ENCODE measurements at places on chromosomes 5 and 9.

DNA sequence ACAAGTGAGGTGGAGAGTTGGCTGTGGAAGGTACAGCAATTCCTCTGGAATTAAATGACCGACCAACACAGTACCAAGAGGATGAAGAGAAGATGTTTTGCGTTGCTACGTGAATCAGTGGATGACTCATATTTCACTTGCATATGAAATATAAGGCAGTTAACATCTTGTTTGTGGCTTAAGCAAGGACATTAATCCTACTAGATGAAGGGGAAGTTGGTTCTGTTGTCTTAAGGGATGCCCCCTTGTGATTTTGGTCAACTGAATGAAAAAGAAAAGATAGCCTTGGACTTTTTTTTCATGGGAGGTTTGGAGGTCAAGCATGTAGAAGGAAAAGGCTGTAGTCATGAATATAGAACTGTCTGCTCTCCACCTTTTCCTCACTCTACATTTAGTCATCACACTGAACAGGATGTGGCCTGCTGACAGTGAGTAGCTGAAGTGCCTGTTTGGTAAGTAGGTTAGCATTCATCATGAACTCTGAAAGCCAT is 33.9 kb downstream of the VLDLR start:
- DNase-seq: no peak

DNA sequence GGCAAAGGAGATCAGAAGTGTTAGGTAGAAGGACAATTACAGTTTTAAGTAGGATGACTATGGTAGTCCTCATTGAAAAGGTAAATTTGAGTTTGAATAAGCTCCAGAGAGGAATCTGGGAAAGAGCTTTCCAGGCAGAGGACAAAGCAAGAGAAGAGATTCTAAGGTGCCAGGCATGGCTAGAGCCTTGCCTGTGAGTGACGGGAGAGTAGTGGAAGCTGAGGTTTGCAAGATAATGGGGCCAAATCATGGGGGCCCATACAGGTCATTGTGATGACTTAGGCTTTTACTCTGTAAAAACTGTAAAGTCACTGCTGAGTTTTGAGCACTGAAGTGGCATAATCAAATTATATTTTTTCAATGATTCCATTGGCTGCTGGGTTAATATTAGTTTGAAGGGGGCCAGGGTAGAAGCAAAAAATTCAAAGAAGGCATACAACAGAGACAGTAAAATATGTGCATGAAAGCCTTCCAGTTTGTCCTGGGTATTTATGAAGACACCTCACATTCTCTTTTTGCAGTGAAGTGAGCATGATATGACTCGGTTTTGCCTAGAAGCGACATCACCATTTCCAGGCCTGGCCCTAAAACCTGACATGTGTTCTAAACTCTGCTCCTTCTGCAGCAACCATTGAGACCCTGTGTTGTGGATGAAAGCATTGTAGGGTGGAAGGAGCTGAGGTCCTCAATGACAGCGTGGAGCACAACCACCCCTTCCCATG is 279.8 kb upstream of the TNC start:
- DNase-seq: no peak

DNA sequence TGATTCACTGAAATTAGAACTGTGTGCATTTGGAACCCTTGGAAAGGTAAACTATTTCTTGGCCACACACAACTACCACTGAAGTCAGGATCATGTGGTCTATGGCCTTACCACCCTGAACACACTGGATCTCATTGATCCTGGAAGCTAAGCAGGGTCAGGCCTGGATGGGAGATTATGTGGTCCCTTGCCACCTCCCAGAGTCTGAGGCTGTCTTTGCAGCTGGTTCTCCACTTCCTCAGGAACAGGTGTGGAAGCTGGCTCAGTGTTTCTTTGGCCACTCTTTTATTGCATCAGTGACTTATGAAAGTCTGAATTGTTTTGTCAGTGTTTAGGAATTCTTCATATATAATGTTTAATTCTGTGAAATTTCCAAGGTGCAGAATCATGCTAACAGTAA is 89.2 kb downstream of the TEK start:
- DNase-seq: no peak

- no peak for DNase-seq
Observed at GRCh38 chr9:72790989-72791388, 161.9 kb downstream of the ALDH1A1 start.

- no peak for DNase-seq
Observed at GRCh38 chr5:168916266-168916665, 337.1 kb upstream of the PANK3 start.

DNA sequence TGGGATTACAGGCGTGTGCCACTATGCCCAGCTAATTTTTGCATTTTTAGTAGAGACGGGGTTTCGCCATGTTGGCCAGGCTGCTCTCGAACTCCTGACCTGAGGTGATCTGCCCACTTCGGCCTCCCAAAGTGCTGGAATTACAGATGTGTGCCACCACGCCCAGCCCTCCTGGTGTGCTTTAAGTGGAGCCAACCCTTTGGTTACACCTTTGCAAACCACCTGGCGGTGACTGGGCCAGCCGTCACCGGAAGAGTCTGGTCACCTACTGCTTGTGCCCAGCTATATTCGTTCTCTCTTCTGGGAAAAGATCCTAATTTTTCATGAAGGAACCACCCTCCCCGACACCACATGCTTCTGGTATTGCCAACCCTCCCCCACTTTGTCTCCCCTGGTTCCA is 35.9 kb downstream of the COL23A1 start:
- DNase-seq: no peak

GRCh38 chr9:97852001-97852398 is 1.0 kb upstream of the FOXE1 start:
- no peak for DNase-seq

DNA sequence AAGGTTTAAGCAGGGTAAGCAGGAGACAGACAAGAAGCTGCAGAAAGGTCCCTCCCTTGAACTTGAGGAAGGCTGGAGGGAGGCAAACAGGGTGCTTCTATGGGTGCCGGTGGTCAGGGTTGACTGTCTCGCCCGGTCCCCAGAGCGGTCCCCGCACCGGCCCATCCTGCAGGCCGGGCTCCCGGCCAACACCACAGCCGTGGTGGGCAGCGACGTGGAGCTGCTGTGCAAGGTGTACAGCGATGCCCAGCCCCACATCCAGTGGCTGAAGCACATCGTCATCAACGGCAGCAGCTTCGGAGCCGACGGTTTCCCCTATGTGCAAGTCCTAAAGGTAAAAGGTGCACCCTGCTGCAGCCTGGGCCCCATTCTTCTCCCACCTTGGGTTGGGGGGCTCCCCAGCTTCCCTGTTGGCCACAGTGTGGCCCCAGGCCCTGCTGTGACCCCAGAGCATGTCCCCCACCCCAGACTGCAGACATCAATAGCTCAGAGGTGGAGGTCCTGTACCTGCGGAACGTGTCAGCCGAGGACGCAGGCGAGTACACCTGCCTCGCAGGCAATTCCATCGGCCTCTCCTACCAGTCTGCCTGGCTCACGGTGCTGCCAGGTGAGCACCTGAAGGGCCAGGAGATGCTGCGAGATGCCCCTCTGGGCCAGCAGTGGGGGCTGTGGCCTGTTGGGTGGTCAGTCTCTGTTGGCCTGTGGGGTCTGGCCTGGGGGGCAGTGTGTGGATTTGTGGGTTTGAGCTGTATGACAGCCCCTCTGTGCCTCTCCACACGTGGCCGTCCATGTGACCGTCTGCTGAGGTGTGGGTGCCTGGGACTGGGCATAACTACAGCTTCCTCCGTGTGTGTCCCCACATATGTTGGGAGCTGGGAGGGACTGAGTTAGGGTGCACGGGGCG is 5.7 kb downstream of the FGFR4 start:
- DNase-seq: no peak

GRCh38 chr9:126211441-126212074 is 115.1 kb upstream of the MVB12B start:
- DNase-seq: no peak

DNA sequence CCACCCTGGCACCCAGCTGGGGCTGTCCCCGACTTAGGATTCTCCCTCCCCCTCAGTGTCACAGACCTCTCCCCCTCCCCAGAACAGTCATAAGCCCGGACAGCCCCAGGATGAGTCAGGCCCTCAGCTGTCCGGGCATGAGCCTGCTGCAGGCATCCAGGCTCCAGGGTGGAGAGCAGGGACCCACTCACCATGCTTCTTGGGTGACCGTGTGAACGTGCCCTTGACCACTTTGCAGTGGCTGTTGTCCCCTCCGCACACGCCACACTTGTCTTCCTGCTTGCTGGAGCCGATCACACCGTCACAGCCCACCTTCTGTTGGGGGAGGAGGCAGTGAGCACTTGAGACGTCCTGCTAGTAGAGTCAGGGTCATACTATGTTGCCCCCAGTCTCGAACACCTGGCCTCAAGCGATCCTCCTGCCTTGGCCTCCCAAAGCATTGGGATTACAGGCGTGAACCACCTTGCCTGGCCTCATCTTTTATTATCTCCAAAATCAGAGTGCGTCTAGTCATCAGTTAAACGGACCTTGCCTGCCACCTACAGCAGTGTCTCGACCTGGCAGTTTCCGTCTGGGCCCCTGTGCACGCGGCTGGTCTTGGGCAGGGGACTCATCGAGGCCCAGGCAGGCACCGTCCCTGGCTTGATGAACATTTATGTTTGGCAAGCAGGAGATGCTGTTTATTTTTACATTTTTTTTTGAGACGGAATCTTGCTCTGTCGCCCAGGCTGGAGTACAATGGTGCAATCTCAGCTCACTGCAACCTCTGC is 72.6 kb downstream of the ZNF354C start:
- no peak for DNase-seq

DNA sequence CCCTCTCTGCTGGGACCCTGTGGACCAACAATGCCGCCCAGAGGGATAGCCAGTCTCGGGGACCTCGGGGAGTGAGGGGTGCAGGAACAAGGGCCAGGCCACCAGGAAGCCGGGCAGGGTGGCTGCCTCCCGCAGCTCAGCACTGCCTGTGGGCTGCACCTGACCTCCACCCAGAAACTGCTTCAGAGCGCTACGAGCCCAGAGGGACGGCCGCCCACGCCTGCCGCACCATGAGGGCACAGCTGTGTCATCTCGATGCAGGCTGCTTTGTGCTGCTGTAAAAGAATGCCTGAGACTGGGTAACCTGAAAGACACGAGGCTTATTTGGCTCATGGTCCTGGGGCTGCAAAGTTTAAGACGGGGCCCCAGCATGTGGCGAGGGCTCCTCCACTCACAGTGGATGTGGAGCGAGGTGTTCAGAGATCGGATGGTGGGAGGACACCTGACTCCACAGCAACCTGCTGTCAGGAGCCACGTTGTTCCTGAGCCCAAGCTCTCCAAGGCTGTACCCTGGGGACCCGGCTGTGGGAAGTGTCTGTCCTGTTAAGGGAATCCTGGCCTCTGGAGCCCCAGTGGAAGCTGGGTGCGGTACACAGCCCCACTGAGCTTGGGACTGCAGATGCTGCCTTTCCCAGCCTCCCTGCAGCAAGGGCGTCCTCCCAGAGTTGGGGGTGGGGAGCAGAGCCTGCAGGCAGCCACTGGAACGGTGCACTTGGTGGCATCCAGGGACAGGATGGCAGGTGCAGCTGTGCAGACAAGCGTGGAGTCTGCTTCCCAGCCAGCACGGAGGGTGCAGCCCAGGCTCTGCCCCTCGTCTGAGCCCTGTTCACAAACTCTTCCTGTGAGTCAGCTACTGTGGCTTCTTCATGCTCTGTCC is 11.8 kb upstream of the ZDHHC11 start:
- DNase-seq: no peak

DNA sequence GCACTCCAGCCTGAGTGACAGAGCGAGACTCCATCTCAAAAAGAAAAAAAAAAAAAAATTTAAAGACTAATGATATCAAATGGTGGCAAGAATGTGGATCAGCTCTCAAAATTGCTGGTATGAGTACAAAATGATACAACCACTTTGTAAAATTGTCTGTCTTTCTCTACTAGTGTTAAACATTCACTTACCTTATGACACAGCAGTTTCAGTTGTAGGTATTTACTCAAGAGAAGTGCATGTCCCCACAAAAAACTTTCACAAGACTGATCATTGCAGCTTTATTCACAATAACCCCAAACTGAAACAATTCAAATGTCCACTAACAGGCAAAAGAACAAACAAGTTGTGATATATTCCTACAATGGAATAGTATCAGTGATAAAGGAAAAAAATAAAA is 14.7 kb upstream of the CETN3 start:
- no peak for DNase-seq

GRCh38 chr9:114093761-114094505 is 5.2 kb downstream of the KIF12 start:
- no peak for DNase-seq

GRCh38 chr9:127083138-127083980 is 39.1 kb downstream of the ANGPTL2 start:
- no peak for DNase-seq

DNA sequence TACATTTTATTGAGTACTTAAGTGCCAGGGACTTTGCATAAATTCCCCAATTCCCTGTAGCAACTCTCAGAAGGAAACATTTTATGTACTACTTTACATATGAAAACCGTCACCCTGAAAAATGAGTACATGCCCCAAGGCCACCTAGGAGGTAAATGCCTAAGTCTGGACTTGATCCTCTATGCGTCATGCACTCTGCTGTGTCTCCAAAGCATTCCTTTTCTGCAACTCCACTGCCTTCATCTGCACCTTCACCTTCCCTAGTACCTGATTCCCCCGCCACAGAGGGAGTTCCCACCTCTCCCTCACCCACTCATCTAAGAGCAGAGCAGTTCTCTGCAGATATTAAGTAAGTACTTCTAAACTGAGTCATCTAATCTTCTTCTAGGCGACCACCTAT is 75.2 kb upstream of the HRH2 start:
- DNase-seq: no peak

DNA sequence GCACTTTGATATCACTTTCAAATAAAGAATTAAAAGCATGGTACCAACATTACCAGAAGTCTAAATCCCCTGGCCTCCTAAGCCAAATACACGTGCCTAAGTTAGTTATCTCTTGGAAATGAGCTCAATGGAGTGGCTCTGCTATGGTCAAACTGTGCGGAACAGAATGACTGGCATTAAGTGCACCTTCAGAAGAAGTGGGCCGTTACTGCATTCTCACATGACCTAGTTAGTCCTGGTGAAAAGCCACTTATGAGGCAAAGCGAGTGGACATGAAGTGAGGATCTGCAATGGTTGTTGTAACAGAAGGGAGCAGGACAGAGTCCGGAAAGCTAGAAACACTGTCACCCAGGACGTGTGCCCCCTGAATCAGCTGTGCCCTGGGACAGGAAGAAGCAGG is 633.1 kb downstream of the IRX1 start:
- DNase-seq: no peak

DNA sequence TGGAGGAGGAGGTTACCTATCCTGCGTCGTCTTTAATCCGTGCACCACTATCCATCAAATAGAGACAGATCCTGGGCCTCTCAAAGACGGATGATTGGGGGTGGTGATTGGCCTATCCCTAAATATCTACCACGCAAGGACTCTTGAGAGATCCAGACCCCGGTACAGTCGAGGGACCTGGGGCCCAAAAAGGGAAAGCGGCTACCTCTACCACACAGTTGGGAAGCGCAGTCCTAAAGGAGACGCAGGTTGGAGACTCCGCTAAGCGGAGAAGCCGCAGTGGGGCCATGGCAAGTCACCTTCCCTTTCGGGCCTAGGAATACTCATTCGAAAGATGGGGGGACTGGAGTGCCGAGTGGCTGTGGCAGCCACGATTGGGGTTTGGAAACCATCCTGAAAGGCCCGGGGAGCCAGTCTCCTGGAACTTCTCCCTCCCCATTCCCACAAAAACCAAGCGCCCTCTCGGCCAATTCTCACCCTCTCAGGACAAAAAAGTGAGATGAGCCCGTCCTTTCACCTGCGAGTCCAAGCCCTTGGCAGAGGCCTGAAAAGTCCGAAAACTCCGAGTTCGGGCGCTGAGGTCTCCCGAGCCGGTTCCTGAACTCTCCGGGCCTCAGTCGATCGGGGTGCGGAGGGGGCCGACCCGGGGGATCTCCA is 499 bp upstream of the FOXE1 start:
- no peak for DNase-seq

Measured in forelimb muscle (tissue), 1 donor.